ENCODE measurements at places on chromosomes 13 and 19.

- DNase-seq = no peak
These were observed 4.1 kb downstream of the ZNRF4 start for GRCh38 chr19:5459360-5459759.

DNA sequence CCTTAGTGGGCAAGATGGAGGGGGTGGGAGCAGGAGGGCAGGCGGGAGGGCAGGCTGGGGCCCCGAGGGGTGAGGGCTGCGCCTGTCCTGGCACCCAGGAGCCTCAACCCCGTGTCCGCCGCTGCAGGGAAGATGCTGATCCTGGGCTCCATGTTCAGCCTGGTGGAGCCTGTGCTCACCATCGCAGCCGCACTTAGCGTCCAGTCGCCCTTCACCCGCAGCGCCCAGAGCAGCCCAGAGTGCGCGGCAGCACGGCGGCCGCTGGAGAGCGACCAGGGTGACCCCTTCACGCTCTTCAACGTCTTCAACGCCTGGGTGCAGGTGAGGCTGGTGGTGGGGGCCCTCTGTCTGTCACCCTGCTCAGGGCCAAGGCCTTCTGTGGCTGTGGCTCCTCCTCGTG is 23.5 kb downstream of the DHX34 start:
- no peak for DNase-seq

DNA sequence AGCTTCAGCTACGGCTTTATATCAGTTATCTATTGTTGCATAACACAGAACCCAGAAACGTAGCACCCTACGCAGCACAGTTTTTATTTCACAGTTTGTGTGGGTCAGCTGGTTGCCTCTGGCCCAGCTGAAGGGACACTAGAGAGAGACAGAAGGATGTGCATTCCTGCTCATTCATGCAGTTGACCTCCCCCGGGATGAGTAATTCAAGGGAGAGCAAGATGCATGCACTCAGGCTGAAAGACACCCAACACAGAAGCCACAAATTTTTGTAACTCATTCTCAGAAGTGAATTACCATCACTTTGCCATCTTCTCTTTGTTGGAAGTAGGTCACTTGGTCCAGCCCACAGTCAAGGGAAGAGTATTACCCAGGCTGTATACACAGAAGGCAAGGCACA is 89.5 kb downstream of the EFNB2 start:
- DNase-seq = no peak

GRCh38 chr19:31716826-31717225 is 367.6 kb upstream of the TSHZ3 start:
- DNase-seq = no peak

GRCh38 chr19:14632286-14632685 is 42.4 kb downstream of the ADGRE3 start:
- DNase-seq = no peak

GRCh38 chr19:2720777-2721569 is at the start of gene DIRAS1:
Gene DIRAS1 (minus strand): TSS chr19:2721372. CDS start chr19:2717806, 3,566 bp downstream.
- DNase-seq = no peak

- DNase-seq = no peak
These were observed 8.6 kb downstream of the ZSCAN5A start for GRCh38 chr19:56306016-56306415.

- DNase-seq = no peak
These were observed 220.9 kb downstream of the RGCC start for GRCh38 chr13:41678249-41678648.

- peak; percentile 53 for DNase-seq
These were observed 29.2 kb downstream of the COG6 start for GRCh38 chr13:39684531-39685137.

GRCh38 chr19:7505288-7505681 is 10.6 kb upstream of the ZNF358 start:
- peak; percentile 39 for DNase-seq

GRCh38 chr19:16456652-16457194 is 15.0 kb downstream of the EPS15L1 start:
- no peak for DNase-seq

DNA sequence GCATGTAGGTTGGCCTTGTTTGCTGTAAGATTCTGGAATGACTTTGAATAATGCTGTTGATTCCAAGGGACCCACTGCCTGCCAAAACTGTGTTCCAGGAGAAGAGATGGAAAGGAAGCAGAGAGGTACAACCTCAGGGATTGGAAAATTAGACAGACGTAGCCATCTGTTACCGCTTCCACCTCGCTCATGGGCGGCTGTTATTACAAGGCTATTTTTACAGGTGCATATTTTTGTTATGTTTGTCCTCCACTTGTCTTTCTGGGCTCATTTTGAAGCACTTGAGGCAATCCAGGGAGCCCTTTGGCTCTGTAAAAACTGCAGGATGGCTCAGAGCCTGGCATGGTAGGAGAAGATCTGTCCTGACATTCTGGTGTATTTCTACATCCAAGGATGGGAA is 276.4 kb upstream of the TMTC4 start:
- no peak for DNase-seq

GRCh38 chr19:5308451-5309437 is 31.9 kb downstream of the PTPRS start:
- DNase-seq = no peak

- DNase-seq = no peak
These were observed 27.4 kb upstream of the AKT2 start for GRCh38 chr19:40312533-40312932.

DNA sequence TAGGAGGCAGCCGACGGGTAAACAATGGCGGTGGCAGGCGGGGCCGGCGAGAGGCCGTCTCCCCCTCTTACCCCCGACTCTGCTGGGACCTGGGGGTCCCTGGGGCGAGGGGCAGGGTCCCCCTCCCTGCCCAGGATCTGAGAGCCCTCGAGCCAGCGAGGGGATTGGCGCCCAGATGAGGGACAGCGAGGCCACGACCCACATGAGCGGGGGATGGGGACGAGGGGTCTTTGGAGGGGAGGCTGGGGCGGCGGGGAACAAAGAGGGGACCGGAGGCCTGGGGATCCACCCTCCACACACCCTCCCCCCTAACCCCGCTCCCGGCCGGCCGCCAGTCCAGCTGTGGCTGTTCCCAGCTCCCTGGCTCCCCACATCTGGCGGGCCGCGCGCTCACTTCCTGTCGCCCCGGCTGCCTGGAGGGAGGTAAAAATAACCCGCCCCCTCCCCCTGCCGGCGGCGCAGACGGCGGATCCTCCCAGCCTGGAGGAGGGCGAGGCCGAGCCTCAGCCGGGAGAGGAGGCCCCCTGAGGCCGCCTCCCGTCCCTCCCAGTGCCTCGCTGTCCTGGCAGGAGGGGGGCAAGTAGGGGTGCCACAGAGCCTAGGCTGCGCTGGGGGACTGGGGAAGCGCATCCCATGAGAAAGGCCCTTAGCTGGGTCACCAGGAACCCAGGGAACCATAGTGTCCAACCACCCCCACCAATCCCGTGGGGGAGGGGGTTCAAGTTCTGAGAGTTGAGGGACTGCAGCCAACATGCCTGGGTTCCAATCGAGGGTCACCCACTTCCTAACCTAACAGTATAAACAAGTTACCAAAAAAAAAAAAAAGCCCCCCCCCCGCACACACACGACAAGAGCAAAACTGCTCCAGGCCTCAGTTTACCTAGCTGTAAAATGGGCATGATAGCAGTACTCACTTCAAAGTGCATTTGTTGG is 29.3 kb upstream of the NANOS3 start:
- peak; percentile 70 for DNase-seq

DNA sequence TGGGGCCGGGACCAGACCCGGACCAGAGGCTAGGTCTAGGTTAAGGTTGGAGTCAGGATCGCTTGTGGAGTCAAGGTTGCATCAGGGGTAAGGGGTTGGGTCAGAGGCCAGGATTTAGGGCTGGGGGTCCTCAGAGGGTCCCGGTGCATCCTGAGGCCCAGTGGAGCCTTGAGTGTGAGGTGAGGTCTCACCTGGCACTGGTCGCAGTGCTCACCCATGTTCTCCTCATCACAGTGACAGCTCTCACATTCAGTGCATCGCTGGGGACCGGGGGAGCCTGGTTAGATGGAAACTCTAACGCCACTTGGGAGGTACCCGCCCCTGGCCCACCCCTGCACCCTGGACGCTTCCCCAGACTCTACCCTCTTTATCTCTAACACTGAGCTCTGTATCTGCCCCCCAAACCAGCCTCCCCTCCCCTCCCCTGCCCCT is 3.1 kb downstream of the HRC start:
- no peak for DNase-seq
